Stimulated activated CD8-positive, alpha-beta memory T cell treated with anti-CD3 and anti-CD28 coated beads, Interleukin-15, amount 100 ng/mL, for 4 hours (primary cell): ENCODE measurements at places on chromosomes 16 and 17.

DNA sequence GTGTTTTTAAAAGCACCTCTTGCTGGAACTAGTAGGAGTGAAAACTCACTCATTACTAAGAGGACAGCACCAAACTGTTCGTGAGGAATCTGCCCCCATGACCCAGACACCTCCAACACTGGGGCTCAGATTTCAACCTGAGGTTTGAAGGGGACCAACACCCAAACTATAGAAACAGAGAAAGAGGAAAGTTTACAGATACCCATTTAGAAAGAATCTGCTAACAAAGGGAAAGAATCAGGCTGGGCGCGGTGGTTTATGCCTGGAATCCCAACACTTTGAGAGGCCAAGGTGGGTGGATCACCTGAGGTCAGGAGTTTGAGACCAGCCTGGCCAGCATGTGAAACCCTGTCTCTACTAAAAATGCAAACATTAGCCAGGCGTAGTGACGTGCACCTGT, 3.4 kb upstream of the CSNK1D start:
- no peak for DNase-seq

DNA sequence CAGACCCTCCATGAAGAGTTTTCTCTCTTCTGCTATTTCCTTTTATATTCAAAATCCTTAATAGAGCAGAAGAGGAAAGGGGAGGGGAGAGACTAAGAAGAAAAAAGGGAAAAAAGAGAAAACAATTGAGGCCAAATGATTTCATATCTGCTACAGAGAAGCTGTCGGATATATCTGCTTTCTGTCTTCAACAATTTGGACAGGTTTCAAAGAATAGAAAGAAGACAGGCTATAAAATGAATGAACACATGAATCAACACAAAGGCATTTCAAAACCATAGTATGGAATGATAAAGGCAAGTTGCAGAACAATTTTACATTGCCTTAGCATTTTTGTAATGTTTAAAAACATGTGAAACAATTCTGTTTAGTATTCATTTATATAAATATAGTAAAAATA, 4.7 kb upstream of the CMTR2 start:
- DNase-seq: no peak

DNA sequence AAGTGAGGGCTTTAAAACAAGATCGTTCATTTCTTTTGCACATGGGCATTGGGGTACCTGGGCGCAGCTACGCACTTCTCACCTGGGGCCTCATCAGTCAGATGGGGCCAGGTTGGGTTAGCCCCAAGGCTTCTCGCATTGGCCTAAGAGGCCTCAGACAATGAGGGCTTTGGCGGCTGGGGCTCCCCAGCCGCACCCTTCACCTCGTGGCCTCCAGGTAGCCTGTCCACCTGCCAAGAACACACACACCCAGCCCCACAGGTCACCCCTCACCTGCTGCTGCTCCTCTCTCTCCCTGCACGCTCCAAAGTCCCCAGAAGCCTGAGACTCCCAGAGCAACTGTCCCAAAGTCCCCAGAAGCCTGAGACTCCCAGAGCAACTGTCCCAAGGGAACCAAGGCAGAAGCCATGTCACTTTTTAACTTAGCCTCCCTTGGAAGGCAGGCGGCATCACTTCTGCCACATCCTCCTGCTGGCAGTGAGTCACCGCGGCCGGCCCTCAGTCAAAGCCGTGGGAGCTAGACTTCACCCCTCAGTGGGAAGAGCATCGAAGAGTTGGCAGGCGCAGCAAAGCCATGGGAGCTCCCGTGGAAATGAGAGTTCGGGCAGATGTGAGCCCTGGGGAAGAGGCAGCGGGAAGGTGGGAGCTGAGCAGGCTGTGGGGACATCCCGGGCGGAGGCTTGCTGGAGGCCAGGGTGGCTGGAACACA, 78.9 kb upstream of the PLCG2 start:
- no peak for DNase-seq

DNA sequence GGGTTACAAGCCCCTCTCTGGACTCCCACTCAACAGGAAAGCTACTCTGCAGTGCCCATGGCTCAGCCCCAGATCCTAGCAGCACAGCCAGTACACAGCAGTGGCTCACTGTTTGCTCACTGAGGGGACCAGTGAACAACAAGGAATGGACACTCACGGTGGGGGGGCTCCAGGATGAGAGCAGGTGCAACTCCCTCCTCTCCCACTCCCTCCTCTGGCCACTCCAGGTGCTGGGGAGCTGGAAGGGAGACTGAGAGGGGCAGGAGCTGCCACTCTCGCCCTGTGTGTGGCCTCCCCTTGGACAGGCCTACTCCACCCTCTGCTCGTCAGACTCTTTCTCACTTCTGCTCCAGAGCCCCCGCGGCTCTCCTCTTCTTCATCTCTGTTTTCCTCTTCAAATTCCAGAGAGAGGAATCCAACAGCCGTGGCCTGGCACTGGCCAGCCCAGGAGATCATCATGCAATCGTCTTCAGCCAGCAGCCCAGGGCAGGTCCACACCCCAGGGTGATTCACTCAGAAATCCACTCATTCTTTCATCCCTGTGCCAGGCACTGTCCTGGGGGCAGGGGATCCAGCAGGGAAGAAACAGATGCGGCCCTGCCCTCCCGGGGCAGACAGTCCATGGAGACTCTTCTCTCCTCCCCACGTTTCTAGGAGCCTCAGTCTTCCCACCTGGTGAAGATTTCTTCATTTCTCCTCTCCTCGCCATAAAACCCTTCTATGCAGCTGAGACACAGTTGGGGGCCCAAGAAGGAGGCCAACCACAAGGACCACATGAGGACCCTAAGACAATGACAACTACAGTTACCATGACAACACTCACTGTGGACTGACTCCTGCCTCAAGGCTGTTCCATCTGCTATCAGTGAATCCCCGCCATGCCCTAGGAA, 30.7 kb downstream of the CFAP20 start:
- no peak for DNase-seq

GRCh38 chr17:48442819-48443218, 12.8 kb upstream of the SKAP1 start:
- DNase-seq: no peak

- DNase-seq: no peak
Measured at GRCh38 chr16:56422896-56423441, 2.4 kb downstream of the AMFR start.

GRCh38 chr16:10388988-10389387, 3.1 kb downstream of the ATF7IP2 start:
- no peak for DNase-seq

DNA sequence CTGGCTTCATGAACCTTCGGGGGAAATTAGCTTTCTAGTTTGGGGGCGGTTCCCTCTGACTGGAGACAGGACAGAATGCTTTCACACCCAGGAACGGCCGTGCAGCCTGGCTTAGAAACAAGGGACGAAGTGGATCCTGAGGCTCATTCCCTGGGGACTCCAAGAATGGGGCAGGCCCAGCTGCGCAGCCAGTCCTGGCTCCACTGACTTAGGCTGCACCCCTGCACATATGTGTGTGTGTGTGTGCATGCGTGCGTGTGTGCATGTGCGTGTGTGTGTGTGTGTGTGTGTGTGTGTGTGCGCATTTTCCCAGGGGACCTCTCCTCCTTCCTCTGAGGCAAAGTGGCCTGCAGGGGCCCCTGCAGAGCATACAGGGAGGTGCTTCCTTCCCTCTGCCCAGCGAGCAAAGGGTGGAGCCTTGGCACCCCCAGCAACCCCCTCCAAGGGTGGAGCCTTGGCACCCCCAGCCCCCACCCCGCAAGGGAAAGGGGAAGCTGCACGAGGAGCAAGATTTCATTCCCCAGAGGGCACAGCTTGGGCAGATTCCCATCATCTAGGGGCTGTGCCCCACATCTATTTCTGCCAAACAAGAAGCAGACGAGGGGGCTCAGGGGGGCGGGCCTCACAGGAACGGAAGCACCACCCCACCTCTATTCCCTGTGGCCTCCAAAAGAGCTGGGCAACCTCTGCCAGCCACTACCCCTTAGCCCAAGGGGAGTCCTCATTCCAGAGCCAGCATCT, 97.6 kb upstream of the CBX4 start:
- no peak for DNase-seq

DNA sequence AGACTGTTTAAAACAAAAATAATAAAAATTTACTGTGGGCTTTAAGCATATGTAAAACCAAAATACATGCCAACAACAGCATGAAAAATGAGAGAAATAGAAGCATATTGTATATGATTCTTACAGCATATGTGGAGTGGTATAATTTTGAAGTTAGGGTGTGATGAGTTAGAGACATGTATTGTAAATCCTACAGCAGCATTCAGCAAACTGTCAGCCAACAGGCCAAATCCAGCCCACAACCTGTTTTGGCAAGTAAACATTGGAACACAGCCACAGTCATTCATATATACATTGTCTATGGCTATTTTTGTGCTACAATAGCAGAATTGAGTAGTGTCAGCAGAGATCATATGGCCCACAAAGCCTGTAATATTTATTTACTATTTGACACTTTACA, 42.3 kb downstream of the ZNF18 start:
- no peak for DNase-seq

DNA sequence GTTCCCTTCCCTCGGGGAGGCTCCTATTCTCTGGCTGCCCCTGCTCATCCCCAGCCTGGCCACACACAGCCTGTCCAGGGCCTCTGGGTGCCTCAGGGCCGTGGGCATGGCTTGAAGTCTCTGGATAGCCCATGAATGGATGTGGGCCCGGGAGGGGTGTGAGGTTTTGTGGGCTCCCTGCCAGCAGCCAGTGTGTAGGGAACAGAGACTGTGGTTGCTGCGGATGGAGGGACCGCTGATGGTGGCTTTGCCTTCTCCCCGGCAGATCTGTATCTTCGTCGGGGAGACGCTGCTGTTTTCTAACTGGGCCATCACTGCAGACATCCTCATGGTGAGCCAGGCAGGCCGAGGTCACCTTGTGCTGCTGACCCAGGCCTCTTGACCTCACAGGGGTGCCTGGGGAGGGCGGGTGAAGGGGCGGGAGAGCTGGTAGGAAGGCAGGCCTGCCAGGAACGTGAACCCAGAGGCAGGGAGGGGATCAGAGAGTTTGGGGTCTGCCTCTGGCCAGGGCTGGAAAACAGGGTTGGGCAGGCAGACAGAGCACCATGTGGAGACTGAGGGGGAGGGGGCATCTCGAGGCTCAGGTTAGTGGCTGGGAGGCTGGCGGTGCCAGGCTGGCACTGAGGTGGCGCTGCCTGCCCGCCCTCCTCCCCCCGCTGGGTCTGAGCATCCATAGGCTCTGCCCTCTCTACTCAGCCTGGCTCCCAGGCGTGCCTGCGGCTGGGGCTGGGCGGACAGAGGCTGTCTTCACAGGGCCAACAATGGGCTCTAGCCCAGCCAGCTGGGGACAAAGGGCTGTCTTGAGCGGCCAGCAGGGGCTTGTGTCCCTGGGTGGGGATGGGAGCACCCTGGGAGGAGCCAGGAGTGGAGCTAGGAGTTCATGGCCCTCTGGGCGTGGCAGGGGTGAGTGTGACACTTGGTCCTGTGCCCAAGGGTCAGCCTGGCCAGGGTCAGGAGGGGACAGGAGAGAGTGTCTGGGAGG, 21.4 kb downstream of the MYBBP1A start:
- DNase-seq: no peak

GRCh38 chr17:16512011-16512410, 20.0 kb upstream of the LRRC75A start:
- no peak for DNase-seq

DNA sequence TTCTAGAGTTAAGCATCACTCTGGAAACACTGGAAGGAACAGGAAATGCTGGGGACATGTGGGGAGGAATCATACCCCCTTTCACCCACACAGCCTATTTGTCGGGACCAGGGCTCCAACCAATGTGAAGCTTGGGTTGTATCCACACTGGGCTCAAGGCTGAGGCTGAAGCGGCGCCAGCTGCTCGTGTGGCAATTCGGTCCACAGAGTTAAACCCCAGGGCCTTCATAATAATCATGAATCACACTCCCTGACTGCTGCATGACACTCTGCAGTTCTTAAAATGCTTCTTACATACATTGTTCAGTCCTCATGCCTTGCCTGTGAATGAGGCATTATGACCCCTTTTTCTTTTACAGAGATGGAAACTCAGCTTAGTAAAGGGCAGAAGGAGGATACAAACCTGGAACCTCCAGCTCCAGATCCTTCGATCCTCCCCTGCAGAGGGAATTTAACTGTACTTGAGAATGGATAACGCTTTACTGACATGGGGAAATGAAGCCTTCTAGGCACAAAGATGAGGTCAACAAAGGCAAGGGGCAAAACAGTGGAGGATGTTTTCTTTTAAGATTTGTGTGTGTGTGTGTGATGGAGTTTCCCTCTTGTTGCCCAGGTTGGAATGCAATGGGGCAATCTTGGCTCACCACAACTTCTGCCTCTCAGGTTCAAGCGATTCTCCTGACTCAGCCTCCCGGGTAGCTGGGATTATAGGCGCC, 72.7 kb downstream of the SOX9 start:
- no peak for DNase-seq

DNA sequence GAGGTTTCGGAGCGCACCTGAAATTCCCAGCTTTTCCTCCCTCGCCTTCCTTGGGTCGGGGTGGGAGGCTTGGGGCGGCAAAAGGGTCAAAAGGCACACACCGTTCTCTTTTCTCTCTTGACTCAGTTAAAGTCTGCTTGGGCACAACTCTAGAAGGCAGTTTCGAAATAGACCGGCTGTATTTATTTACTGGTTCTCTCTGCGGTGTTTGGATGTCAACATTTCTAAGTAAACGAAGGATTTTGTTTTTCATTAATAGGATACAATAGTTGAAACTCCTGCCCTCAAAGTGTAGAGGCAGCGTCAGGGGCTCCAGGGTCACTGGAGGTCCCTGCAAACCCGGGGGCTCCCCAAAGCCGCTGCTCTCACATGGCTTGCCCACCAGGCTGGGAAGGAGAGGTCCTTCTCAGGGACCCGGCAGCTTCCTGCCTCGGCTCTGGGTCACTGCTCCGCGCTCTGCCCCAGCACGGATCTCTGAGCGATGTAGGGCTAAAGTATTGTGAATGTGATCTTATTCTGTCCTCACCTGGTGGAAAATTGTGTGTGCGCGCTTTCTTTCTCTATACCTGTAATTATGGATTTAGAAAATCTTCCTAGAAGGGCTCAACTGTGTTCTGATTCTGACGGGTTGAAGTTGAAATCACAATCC, 952 bp downstream of the BMERB1 start:
- no peak for DNase-seq

GRCh38 chr16:70579648-70580630, 56.3 kb downstream of the SF3B3 start:
- no peak for DNase-seq

- no peak for DNase-seq
Measured at GRCh38 chr17:7445619-7445968, 733 bp downstream of the CHRNB1 start.

- no peak for DNase-seq
Measured at GRCh38 chr16:89192956-89193575, 7.3 kb downstream of the SLC22A31 start.

GRCh38 chr16:16881814-16882213, 502.9 kb downstream of the NPIPA7 start:
- DNase-seq: no peak
